Fibroblast of skin of right biceps (primary cell): ENCODE measurements at places on chromosomes 6 and 20.

DNA sequence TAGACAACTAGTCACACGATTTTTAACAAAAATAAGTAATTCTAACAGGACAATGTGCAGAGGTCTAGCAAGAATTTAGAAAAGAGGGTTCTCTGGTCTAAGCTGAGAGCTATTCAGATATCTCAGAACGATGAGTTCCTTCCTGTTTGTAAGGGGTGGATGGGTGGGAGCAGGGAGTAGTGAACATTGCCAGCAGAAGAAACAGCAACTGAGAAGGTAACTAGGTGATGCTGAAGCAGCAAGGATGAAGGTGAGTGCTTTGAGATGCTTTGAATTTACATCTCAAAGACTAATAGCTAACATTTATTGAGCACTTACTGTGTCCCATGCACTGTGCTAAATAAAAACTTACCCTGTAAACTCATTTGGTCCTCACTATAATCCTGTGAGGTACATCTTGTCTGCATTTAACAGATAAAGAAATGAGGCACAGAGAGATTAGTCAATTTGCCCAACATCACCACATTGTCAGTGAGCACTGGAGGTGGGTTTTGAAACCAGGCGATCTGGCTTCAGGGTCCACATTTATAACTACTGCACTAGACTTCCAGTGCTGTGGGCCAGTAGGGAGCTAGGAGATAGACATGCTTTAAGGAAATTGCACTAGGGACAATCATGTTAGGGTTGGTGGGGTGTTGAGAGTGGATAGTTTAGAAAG, 15.7 kb downstream of the BRD2 start:
- DNase-seq, result no peak

- peak; percentile 75 for DNase-seq
These were observed 42.1 kb downstream of the SMAP1 start for GRCh38 chr6:70709826-70710225.

- peak; percentile 23 for DNase-seq
These were observed 171.1 kb downstream of the KIF6 start for GRCh38 chr6:39553860-39554802.

DNA sequence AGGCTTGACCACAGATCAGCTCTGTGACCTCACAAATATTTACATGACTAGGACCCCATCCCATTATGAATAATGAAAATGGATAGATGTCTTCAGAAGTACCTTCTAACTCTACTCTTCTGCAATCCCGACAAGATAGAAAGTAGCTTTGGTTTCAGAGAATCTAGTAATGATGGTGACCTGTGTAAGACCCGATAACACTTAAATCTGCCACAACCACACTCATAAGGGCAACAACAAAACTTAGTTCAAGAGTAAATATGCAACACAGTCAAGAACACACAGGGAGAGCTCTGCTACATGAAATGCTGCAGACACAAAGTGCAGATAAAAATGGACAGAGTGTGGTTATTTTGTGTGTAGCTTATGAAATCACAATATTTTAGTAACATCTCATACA, 9.6 kb downstream of the CHD6 start:
- DNase-seq, result no peak

DNA sequence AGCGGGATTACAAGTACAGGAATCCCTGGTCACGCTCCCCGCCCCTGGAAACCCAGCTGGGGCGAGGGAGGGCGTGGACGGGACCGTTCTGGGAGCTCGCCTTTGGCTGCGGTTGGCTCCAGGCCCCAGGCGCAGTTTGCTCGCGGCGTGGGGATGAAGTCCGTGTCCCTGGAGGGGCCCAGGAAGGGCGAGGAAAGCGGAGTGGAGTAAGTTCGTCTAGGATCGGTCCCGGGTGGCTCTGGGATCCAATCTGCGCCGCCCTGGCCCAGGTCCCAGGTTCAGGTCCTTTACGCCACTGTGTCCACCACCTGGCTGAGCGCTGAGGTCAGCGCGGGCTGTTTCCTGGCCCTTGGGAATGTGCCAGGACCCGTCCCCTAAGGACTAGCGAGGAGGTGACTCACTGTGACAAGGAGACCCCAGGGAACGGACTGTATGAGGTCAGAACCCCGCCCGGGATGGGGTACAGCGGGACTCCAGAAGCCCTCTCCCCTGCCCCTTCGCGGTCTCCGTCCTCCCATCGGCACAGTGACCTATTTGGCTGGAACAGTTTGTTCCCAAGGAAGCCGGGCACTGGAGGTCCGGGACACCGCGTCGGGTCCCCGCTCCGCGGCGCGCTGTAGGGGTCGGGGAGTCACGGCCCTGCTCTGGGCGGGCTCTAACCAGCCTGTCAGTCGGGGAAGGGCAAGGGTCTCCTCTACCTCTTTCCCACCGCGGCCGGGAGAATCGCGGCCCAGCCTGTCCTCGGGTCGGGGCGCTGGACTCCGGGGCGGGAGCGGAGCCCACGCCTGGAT, 724 bp downstream of the CDKN1A start:
- DNase-seq, result peak; percentile 52

- DNase-seq, result no peak
These were observed 207.6 kb upstream of the MYLIP start for GRCh38 chr6:15921243-15921642.

DNA sequence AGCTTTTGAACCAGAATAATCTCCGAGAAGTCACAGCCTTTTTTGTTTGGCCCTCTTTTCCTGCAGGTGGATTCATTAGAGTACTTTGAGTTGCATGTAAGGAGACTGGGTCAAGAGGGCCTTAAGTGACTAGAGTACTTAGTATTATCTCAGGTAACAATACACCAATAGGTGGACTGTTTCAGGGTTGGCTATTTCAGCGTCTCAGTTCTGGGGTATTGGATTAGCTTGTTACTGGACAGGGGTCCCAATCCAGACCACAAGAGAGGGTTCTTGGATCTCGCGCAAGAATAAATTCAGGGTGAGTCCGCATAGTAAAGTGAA, 47.3 kb upstream of the SLC9A8 start:
- DNase-seq, result no peak

- DNase-seq, result no peak
These were observed 178.7 kb downstream of the TBXT start for GRCh38 chr6:165988757-165989456.
